Osteocyte (in vitro differentiated cells): ENCODE measurements at places on chromosomes 5 and 9. TPM values are rescaled to one million over a fixed set of nuclear protein-coding genes. Genes with fewer than 3 reads are reported as not detected.

DNA sequence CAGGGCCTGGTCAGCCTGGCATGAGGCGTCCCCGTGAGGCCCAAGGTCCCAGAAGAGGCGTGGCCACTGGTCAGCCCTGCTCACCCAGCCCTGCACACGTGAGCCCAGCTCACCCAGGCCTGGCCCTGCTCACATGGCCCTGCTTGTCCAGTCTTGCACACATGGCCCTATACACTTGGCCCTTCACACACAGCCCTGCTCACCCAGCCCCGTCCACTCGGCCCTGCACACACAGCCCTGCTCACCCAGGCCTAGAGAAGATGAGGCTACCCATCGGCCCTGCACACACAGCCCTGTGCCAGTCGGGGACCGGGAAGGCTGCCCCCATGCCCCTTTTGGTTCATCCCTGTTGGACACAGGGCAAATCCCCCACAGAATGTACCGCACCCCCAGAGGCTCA, 28.4 kb downstream of the ZDHHC11B start:
- peak; percentile 86 for DNase-seq

The PCDHAC2 gene
- total RNA-seq = 2.3 and 3.0 TPM in 2 replicates

GRCh38 chr5:68798877-68799843, 294.7 kb upstream of the SLC30A5 start:
- no peak for DNase-seq

DNA sequence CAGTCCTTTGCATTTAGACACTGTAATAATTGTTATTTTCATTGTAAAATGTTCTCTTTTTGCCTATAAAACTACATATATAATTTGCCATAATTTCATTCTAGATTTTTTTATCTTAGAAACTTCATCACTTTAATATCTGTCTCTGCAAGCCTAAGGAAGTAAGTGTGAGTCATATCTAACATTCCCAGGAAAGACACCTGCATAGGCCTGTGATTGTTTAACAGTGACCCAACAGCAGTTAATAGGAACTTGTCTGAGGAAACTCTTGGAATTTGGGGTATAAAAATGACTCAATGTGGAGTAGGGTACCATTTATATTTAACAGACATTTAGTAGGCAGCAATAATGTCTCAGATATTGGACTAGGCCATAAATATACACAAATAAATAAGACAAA, 229.2 kb upstream of the FAM174A start:
- DNase-seq = no peak

The PCYOX1L gene
- total RNA-seq = 7.7 TPM in 2 replicates

DNA sequence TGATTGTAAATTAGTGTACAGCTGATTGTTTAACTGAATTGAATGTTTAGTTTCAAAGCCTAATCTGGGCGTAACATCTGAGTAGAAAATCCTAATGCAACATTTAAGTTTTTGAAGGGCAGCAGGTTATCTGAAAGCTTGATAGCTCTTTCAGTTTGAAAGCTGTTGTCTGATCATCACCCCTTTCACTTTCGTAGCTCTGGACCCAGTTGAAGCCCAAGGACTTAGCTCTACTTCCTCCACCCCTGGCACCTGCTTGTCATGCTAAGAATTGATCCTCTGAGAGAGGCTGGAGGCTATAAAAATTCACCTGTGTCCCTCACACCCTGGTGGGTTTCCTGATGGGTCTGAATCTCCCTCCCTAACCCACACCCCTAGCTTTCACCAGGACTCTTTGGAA, 86.0 kb downstream of the ZFAND5 start:
- no peak for DNase-seq

GRCh38 chr9:37640246-37640645, 10.5 kb upstream of the FRMPD1 start:
- DNase-seq = no peak

GRCh38 chr5:14313986-14314690, 171.0 kb downstream of the TRIO start:
- DNase-seq = no peak

- DNase-seq = no peak
Measured at GRCh38 chr5:57468481-57469163, 14.0 kb downstream of the ACTBL2 start.

GRCh38 chr5:157714596-157714864, 16.7 kb upstream of the THG1L start:
- no peak for DNase-seq

GRCh38 chr9:121888438-121888775, 204.7 kb downstream of the TTLL11 start:
- DNase-seq = no peak

DNA sequence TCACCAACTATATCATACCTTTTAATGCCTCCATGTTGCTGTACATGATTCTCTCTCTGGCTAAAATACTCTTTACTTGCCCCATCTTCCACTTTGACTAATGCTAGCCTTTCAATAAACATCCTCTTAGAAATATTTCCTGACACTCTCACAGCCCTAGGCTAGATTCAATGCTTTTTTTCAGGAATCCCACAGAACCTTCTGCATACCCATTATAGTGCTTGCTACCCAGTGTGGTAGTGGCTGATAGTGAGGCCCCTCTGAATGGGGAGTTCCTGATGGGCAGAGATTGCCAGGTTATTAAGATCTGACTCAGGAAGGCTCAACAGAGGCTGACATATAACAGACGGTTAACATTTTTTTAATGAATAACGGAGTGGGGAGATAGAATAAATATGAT, 11.6 kb downstream of the SSBP2 start:
- no peak for DNase-seq

The OLFML2A gene
- 146 and 169 TPM in 2 replicates for total RNA-seq
